ENCODE measurements at places on chromosomes 5 and 9.

DNA sequence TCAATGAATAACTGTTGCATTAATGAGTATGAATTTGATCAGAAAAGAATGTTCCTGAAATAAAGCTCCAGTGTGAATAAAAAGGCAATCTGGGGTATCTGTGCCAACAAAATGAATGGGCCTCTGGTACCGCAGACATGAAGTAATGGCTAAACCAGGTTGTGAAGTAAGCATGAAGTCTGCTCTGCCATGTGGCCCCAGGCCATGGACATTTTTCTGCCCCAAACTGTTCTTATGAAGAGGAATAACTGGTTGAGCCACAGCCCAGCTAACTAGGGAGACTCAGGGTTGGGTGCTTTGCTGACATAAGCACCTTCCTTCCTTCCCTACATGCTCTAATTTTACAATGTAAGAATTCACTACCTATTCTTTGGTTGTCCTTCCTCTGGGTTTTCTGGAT, 147.4 kb upstream of the LRRTM2 start:
- no peak for DNase-seq

DNA sequence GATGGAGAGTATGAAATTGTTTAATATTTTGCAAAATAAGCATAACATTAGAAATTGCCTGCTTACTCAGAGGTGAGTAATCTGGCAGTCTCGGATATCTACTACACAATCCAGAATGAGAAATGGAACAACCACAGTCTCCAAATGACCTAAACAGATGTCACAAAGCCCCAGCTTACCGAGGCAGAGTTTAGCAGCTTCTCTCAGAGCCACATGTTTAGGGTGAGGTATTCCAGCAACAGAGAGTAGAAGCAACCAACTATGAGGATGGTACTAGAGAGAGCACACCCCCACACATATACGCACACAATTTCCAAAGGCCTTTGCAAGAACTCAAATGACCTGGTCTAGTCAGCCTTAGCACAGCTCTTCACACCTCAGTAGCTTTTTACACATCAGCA, 122.7 kb upstream of the LPAR1 start:
- no peak for DNase-seq

DNA sequence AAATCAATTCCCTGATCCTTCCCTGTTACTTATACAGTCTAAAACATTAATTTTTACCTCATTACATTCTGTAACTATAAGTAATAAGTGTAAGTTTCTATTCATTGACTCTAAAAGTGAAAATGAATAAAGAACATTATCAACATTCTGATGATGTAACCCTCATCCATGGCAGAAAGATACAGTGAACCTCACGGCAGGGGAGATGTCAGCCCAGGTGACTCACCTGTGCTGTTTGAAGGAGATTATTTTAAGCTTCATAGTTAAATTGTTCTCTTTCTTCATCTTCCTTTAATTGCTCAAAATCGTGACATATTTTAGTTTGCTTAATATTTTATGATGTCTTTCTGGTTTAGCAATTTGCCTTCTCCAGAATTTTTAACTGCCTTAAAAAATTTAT, 268.1 kb downstream of the FSTL4 start:
- no peak for DNase-seq

DNA sequence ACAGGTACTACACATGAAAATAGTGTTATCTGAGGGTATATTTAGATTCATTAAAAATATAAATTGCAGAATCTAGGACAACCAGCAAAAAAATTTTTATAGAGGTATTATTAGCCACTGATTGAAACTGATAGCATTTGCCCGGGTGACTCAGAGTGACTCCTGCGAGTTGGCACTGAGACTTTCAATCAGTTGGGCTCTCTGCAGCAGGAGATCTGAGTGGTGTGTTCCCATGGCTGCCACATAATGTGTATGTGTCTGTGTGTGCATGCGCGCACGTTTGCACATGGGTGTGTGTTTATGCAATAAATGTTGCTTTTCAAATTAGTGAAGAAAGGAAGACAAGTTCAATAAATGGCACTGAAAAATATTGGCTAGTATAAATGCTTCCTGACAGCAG, 100.1 kb upstream of the MRPS30 start:
- no peak for DNase-seq

- DNase-seq: no peak
Measured at GRCh38 chr5:135008556-135008955, 25.5 kb downstream of the PITX1 start.

DNA sequence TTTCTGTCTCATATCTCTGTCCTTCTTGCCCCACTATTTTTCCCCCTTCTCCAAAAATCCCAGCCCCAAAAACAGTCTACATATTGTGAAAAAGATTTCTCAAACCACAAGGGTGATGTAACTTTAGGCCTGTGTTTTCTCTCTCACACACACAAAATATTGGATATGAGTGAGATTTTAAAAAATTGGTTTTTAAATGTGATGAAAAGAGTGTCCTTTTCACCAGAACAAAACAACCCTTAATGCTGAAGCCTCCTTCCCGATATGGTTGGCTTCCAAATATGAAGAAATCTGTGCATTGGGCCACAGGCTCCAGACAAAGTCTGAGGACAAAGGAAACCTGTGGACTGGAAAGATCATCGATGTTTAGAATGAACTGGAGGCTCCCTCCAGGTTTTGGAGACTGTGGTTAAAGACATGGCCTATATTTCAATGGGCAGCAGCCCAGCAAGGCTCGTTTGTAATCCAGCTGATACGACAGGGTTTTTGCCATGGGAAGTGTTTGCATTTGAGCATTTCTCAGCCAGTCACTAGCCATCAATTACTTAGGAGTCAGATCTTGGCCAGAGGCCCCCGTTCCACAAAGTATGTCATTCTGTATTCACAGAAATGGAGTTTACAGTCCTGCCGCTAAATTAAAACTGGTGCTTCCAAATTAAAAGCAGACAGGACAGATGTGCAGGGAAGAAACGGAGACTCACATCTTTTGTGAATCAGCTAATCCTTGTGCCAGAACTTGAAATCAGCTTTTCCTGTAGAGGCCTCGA, 546.3 kb downstream of the EBF1 start:
- DNase-seq: no peak

GRCh38 chr5:73644385-73644963, 18.5 kb downstream of the ARHGEF28 start:
- DNase-seq: no peak

DNA sequence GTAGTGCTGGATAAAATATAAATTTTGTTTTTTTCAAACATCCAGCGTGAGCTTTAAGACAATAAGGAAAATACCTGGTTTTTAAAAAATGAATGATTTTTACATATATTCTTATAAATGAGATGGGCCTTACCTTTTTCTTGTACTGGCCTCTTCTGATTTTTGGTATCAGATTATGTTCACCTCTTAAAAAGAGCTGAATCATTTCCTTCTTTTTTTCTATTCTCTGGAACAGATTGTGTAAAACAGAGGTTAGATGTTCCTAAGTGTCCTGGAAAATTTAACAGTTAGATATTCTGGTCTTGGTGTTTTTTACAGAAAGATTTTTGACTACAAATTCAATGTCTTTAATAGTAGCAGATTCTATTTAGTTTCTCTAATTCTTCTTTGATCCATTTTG, 74.6 kb downstream of the NDUFAF2 start:
- no peak for DNase-seq

Data from substantia nigra (tissue), 51 donors.